SHP77 treated with DMSO at 0.1 percent for 48 hours (cell line): ENCODE measurements at places on chromosomes 16 and 17.

DNA sequence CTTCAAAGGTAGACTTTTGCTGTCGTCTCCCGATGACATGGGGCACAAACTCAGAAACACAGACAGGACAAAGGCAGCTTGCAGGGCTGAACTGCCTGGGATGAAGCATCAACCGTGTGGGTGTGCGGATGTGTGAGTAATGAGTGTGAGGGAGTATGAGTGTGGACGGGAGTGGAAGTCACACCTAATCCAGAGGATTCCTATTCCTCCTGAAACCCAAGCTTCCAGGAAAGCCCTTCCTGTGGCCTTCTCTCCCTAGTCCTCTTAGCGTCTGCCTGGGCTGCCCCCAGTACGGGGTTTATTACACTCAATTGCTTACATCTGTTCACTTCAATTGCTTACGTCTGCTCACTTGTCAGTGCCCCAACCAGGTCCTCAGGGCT lies 2.3 kb upstream of the IL4R start:
- DNase-seq, result no peak

GRCh38 chr17:77828749-77829539 lies 129.6 kb upstream of the TNRC6C start:
- DNase-seq, result no peak

DNA sequence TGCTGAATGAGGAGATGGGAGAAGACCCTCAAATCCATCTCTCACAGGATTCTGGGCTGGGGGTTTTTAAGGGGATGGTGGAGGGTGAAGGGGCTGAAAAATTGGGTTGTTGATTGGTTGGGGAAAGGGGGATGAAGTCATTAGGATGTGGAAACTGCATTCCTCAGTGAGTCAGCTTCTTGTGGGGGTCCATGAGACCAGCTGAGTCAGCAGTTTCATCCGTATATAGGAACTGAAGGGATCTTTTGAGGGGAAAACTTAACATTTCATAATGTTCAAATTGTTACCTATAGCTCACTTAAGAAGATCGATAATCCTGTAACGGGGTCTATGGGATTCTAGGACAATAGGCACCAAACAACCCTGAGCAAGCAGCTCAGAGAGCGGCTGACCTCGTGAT lies 213.4 kb downstream of the CBLN1 start:
- DNase-seq, result no peak

GRCh38 chr17:51355441-51356410 lies 95.4 kb downstream of the UTP18 start:
- no peak for DNase-seq

GRCh38 chr17:17484451-17484899 lies 7.7 kb downstream of the MED9 start:
- no peak for DNase-seq

DNA sequence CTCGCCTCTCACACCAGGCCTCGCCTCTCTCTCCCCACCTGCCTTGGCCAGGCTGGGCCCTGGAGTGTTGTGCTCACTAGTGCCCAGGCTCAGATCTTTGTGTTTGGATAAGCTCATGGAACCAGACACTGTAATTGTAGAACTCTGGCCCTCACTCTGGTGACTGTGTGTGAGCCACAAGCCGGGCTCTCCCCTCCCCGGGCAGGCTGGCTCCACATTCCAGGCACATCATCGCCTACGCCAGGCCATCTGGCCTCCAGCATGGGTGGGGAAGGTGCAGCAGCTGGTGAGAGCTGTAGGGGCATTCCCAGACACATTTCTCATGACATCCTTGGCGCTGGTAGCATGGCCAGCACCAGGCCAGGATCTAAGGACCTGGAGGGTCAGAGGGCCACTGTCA lies 202.3 kb downstream of the RAB11FIP4 start:
- no peak for DNase-seq

GRCh38 chr16:11528053-11528452 lies 58.7 kb downstream of the LITAF start:
- DNase-seq, result no peak

DNA sequence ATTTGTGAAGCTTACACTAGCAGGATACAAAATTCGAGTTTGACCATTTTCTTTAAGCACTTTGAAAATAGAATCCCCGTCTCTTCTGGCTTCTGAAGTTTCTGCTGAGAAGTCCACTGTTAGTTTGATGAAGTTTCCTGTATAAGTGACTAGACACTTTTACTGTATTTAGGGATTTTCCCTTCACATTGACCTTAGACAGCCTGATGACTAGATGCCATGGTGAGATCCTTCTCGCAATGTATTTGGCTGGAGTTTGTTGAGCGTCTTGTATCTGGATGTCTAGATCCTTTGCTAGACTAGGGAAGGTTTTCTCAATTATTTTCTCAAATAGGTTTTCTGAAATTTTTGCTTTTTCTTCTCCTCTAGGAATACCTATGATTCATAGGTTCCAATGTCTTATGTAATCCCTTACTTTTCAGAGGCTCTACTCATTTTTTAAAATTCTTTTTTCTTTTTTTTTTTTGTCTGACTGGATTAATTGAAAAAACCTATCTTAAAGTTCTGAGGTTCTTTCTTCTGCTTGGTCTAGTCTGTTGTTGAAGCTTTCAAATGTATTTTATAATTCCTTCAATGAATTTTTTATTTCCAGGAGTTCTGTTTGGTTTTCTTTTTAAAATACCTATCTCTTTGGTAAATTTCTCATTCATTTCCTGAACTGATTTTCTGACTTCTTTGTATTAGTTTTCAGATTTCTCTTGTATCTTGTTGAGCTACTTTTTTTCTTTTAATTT lies 63.7 kb upstream of the ABCC11 start:
- DNase-seq, result no peak

DNA sequence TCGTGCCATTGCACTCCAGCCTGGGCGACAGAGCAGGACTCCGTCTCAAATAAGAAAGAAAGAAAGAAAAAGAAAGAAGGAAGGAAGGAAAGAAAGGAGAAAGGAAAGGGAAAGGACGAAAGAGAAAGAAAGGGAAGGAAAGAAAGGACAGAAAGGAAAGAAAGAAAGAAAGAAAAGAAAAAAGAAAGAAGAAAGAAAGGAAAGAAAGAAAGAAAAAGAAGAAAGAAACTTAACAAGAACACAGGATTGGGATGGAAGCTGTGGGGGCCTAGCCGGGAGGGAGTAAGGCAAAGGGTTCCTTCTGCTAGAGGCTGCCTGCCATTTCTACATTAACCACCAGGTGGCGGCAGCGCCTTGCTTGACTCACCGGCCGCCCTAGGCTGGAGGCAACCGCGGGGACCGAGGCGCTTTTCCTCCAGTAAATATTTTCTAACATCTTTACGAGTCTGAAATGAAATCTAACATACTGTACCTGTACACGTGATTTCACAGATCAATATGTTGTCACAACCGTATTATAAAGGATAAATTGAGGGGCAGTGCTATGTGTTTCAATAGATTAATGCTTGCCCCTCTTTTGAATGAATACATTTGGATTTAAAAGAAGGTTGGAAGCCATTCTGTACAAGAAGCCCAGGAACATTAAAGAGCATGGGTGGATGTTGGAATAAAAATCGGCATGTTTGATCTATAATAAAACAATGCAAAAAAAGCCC lies 6.1 kb downstream of the GJD3 start:
- DNase-seq, result peak; percentile 58

DNA sequence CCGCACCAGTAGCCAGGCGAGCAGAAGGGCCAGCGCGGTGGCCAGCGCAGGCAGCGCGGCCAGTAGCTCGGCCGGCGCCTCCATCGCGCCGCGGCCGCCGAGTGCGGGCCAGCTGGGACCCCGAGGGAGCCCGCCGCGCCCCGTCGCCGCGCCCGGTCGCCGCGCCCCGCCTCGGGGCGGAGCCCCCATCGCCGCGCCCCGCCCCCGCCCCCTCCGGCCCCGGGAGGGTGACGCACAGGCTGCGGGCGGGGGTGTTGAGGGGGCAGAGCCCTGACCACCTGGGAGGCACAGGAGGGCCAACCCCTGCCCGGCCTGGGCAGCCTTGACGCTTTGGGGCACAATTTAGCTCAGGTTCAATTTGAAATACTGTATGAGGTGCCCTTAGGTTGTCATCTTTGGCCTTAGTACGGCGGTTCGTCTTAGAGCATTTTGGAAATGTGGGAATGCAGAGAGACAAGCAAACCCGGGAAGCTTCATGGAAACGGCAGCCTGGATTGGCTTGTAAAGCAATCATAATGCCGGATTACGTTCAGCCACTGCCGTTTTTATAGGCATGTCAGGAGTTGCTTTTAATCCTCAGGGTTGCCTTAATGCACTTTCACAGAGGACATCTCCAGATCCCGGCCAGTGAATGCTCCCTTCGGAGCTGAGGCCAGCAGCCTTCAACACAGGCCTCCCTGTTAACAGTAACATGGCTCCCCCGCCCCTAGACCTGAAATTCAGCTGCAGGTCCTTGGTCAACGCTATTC lies at the start of gene MXRA7:
Gene MXRA7, minus strand, starts transcription at position 103 of the 749 bp plus-strand sequence. Its CDS starts 19 bp downstream, at position 84.
- no peak for DNase-seq

DNA sequence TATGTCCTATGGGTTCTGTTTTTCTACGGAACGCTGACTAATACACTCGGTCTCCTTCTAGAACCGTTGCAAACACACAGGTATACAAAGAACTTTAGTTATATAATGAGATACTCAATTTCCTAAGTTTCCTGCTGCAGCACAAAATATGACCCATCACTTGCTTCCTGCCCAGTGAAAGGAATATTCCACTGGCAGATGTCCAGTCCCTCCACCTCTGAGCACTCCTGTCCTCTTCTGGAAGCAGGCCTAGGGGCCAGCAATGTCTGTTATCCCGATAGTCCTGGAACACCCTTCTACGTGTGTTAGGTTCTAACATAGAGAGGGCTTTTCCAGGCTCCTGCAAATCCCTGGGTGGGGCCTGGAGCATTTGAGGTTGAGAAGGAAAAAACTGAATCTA lies 32.7 kb downstream of the ADAMTS18 start:
- DNase-seq, result no peak

GRCh38 chr16:2362218-2362617 lies 21.7 kb upstream of the ABCA3 start:
- no peak for DNase-seq

GRCh38 chr17:31594416-31594815 lies 202.9 kb downstream of the RAB11FIP4 start:
- no peak for DNase-seq

GRCh38 chr17:65230040-65230439 lies 92.9 kb downstream of the RGS9 start:
- DNase-seq, result no peak

DNA sequence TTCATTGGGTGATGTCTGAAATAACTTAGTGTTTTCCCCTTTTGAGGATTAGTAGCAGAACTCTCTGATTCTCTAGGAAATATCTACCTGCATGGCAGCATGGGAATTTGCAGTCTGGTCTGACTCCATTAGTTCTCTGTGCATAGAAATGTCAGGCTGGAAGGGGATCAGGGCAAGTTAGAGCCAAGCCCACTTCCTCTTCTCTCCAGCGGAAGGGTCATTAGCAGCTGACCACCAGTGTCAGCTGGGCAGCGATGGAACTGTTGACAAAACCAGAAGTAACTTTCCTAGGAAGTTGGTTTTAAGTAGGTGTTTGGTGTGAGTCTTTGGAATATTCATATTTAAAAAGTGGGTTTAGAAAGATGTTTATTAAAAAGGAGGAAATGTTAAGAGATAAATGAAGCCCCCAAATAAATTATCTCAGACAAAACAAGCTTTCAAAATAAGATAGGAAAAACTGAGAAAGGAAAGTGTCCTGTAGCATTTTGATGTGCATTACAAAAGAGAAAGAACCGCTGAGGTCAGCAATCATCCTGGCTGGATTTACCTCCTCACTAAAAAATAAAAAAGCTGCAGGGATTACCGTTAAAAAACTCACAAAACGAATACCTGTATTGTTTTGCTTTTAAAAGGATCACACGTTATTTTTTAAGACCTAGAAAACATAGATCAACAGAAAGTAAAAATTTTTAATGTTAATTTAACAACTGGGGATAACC lies 32.4 kb upstream of the MMD start:
- DNase-seq, result no peak

GRCh38 chr17:51154176-51154575 lies 817 bp downstream of the NME1 start:
- no peak for DNase-seq

GRCh38 chr16:31819948-31820347 lies 53.7 kb upstream of the ZNF267 start:
- DNase-seq, result no peak

GRCh38 chr16:68772030-68772681 lies 35.1 kb downstream of the CDH1 start:
- no peak for DNase-seq

- peak; percentile 62 for DNase-seq
These were observed 491 bp downstream of the SLC25A19 start for GRCh38 chr17:75288770-75289114.

DNA sequence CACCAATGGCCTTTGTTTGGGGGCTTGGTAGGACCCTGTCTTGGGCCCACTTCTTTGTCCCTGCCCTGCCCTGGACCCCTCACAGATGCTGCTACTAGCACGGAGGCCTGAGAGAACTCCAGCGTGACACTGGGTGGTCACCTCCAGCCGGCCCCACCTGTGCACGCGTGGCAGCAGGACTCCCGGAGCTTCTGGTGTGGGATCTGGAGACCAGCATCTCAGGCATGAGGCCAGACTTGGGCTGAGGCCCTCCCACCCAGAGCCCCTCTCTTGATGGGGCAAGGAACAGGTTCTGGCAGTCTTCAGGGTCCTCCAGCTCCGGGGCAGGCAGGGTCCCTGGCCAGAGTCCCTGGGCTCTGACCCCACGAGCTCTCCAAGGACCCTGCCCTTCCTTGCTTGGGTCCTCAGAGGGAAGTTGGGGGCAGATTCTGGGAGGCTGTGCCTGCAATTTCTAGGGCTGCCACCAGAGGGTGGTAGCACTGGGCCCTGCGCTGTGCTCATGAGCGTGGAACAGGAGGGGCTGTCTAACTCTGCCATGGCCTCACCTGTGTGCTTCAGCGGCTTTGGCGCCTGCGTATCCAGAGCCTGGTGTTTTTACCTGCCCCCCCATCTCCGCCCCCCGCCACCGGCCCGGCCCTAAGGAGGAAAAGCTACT lies 3.1 kb upstream of the BAIAP3 start:
- DNase-seq, result no peak

GRCh38 chr17:7651665-7652387 lies 1.1 kb downstream of the ATP1B2 start:
- no peak for DNase-seq

GRCh38 chr17:74076446-74076845 lies 127.0 kb upstream of the RPL38 start:
- no peak for DNase-seq

GRCh38 chr17:4143563-4144421 lies 795 bp downstream of the CYB5D2 start:
- DNase-seq, result peak; percentile 88

- DNase-seq, result no peak
These were observed 71.6 kb upstream of the CREBBP start for GRCh38 chr16:3951861-3952736.

GRCh38 chr17:60049936-60050335 lies 28.8 kb downstream of the HEATR6 start:
- DNase-seq, result no peak

- no peak for DNase-seq
These were observed 30.9 kb upstream of the GCSH start for GRCh38 chr16:81127051-81127450.

- no peak for DNase-seq
These were observed 16.3 kb downstream of the CARHSP1 start for GRCh38 chr16:8852534-8852933.

DNA sequence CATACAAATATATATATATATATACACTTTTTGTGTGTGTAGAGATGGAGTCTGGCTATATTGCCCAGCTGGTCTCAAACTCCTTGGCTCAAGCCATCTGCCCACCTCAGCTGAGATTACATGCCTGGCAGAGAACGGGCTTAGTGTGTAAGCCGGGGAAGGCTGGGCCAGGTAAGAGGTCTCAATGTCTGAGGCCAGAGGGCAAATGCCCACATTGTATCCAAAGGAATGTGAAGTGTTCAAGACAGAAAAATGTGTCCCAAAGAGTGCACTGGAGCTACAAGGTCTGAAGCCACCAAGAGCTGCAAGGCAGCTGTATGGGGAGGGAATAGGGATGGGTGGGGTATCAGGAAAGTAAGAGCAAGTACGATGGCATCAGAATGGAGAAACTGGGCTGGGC lies 8.8 kb downstream of the CD2BP2 start:
- DNase-seq, result no peak
